Naive thymus-derived CD8-positive, alpha-beta T cell (primary cell): ENCODE measurements at places on chromosomes 12 and 14.

DNA sequence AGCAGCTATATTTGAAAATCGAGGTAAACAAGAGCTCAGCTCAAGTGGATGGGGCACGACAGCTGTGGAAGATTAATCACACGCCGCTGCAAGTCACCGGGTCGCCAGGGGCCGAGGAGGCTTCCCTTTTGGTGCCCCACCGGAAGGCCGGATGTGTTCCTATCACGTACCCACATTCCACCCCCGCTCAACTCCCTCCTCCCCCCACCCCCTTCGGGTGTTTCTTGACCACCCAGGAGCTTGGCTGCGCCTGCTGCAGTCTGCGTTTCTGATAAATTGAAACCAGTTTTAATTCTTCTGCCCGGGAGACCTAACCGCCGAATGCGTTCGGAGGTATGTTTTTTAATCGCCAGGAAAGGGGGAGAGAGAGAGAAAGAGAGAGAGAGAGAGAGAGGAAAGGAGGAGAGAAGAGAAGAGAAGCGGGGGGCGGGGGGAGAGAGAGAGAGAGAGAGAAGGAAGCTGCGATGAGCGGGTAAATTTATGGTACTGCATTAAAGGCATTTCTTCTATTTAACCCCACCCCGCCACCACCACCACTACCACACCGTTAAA, 1.8 kb downstream of the SLC8A3 start:
- H3K4me3 ChIP-seq: peak overlapping the region; percentile 79
- no peak overlapping the region for H3K27ac ChIP-seq
- H3K36me3 ChIP-seq: peaks cover under 1% of the 10 kb centered on the region
- H3K4me1 ChIP-seq: peaks cover 28% of the 10 kb centered on the region
- H3K27me3 ChIP-seq: peaks cover 44% of the 10 kb centered on the region

GRCh38 chr12:6827437-6827911, 733 bp upstream of the P3H3 start:
- H3K36me3 ChIP-seq: peaks cover 4% of the 10 kb centered on the region
- H3K27me3 ChIP-seq: peaks cover 15% of the 10 kb centered on the region
- H3K4me3 ChIP-seq: peak overlapping the region; percentile 92
- no peak overlapping the region for H3K27ac ChIP-seq
- peaks cover 36% of the 10 kb centered on the region for H3K4me1 ChIP-seq
- DNase-seq: no peak

DNA sequence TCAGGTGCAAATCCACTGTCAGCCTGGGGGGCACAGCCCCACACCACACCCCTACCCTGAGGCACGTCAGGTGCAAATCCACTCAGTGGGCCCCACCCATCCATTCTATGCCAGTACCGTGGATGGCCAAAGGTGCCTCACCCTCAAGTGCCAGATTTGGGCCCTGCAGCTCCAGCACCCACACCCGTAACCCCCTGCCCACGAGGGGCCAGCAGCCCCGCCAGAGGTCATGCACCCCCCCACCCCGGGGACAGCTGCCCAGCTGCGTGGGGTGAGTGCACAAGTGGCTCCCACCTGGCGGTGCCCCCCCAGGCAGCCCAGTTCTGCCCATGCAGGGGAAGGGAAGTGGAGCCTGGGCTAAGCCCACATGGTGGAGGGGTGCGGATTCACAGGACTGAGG, 51.2 kb downstream of the FBRSL1 start:
- H3K36me3 ChIP-seq: no peaks in the 10 kb centered on the region
- H3K4me1 ChIP-seq: peaks cover 15% of the 10 kb centered on the region
- no peaks in the 10 kb centered on the region for H3K27me3 ChIP-seq

- H3K27ac ChIP-seq: no peak overlapping the region
- no peaks in the 10 kb centered on the region for H3K36me3 ChIP-seq
- DNase-seq: no peak
- no peaks in the 10 kb centered on the region for H3K27me3 ChIP-seq
- H3K4me3 ChIP-seq: no peak overlapping the region
Measured at GRCh38 chr12:90630006-90630405, 325.0 kb downstream of the CCER1 start.

DNA sequence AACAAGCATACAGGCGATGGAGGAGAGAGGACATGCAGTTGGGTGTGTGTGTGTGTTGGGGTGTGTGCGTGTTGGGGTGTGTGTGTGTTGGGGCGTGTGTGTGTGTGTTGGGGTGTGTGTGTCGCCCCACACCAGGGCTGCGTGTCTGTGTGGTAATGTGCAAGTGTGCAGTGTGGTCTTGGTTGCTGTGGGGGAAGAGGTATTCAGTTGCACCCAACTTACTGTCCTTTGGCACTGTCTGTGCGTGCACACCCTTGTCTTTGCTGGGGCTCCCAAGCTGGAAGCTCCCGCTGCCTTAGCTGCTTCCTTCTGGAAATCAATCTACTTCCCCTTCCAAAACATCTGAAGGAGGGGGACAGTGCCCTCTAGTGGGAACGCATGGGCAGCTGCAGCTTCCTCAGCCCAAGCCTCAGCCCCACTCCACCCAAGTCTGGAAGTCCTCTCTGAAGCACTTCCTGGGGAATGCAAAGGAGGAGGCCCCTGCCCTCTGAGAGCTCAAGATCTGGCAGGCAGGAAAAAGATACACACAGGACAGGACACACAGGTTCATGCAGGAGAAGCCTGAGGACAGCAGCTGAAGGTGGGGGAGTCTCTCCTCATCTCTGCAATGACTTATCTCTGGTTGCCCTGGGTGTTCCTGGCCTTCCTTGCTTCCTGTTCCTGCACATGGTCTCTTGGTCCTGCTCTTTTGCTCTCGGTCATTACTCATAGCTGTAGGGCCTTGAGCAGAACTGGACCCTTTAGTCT, 13.1 kb downstream of the ASIC1 start:
- peak; percentile 81 for DNase-seq
- H3K4me3 ChIP-seq: no peak overlapping the region
- no peak overlapping the region for H3K27ac ChIP-seq

- H3K27me3 ChIP-seq: no peaks in the 10 kb centered on the region
- no peak for DNase-seq
- no peak overlapping the region for H3K27ac ChIP-seq
- H3K4me1 ChIP-seq: peaks cover 31% of the 10 kb centered on the region
Measured at GRCh38 chr12:110354172-110354780, 49.2 kb downstream of the ANAPC7 start.

DNA sequence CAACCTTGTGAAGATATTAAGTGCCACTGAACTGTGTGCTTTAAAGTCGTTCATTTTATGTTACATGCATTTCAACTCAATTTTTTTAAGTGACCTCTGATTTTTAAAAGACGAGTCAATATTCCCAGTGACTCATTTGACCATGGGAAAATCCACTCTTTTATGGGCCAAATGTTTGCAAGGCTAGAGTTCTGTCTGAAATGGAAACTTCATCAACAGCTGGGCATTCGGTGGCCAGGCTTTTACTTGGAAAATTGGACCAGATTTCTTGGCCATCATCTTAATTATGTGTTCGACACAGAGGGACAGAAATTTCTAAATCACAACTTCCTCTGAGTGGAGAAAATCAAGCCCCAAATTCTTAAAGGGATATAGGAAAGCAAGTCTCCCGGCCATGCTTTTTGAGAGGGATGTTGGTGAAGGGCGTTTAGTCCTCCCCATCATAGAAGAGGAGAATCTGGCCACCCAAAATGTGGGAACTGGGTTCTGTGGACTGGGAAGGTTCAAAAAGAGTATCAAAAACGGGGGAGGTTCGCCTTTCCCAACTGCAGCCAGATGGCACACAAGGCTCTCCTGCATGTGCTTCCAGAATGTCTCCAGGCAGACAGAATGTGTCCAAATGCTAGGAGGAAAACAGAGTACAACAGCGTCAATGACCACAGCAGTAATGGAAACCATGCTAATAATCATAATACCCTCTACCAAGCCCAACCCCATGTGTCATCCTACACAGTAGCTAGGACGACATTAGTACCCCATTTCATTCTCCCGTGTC, 40.9 kb upstream of the FZD10 start:
- no peaks in the 10 kb centered on the region for H3K36me3 ChIP-seq
- peaks cover 14% of the 10 kb centered on the region for H3K27me3 ChIP-seq
- no peak for DNase-seq
- H3K4me3 ChIP-seq: no peak overlapping the region
- peaks cover 5% of the 10 kb centered on the region for H3K4me1 ChIP-seq

DNA sequence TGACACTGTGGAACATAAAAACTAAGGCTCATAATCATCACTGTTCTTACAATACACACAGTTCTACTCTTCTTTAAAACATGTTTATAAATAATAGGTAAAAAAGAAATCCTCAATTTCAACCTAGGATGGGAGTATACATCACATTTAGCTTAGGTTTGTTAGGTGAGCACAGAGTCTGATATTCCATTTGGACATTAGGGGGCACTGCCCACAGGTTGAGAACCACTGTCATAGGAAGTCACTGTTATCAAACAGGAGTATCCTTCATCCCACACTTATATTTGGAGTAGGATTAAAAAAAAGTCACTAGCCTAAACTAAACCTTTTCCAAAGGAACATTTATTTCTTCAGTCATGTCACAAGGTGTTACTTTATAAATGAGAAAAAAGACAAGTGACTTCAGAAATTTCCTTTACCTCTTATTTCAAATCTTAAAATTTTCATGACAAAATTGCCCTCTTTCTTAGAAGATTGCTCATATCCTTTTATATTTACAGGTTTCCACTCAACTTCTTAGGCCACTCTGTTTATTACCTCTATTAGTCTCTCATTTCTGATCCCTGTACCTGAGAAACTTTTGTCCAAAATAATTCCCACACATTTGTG, 240.6 kb downstream of the CPNE8 start:
- no peaks in the 10 kb centered on the region for H3K36me3 ChIP-seq
- no peak overlapping the region for H3K27ac ChIP-seq
- no peaks in the 10 kb centered on the region for H3K27me3 ChIP-seq
- DNase-seq: no peak
- no peaks in the 10 kb centered on the region for H3K4me1 ChIP-seq

GRCh38 chr12:103036581-103037214, 79.2 kb downstream of the ASCL1 start:
- H3K36me3 ChIP-seq: peaks cover 3% of the 10 kb centered on the region
- H3K27ac ChIP-seq: no peak overlapping the region
- no peak overlapping the region for H3K4me3 ChIP-seq
- no peaks in the 10 kb centered on the region for H3K4me1 ChIP-seq
- DNase-seq: no peak
- H3K27me3 ChIP-seq: peaks cover 15% of the 10 kb centered on the region

DNA sequence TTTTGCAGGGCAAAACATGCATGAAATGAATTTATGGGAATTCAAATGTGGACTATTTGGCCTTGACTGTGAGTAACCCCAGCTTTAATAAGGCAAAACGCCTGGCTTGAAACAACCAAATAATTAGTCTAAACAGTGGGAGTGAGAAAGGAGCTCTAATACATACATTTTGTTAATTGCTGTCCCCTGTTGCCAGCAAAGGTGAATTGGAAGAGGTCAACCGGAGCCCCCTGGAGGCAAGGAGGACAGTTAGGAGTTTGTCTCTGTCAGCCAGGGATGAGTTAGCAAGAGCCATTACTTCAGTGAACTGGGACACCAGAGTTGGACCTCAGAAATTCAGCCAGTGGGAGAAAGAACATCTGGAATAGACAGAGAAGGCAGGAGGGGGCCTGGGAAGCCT, 17.4 kb downstream of the KRT76 start:
- no peak overlapping the region for H3K4me3 ChIP-seq
- H3K4me1 ChIP-seq: no peaks in the 10 kb centered on the region
- peaks cover 2% of the 10 kb centered on the region for H3K27me3 ChIP-seq
- no peaks in the 10 kb centered on the region for H3K36me3 ChIP-seq
- DNase-seq: no peak

DNA sequence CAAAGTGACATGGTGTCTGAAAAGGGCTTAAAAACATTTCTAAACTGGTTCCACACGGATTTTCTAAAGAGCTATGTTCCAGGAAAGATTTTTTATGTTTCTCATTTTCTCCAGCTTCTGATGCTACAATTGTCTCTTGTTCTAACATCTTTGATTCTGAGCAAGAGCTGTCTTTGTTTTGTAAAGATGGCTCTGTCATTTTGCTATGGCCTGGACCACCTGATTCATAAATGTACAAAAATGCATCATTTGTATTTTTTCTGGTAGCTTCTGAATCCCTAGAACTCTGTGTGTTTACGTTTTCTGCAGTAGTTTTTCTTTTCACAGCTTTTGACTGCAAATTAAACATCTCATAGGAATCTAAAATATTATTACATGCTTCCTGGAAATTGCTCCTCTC, 3.2 kb downstream of the MLH3 start:
- peaks cover 49% of the 10 kb centered on the region for H3K4me1 ChIP-seq
- DNase-seq: no peak
- H3K4me3 ChIP-seq: no peak overlapping the region
- H3K27me3 ChIP-seq: no peaks in the 10 kb centered on the region

- H3K36me3 ChIP-seq: peaks cover 53% of the 10 kb centered on the region
- peak overlapping the region; percentile 99 for H3K27ac ChIP-seq
- no peak for DNase-seq
- peaks cover 64% of the 10 kb centered on the region for H3K4me1 ChIP-seq
Measured at GRCh38 chr14:22508150-22508457, 80.9 kb downstream of the DAD1 start.

GRCh38 chr12:28973491-28973890, 175.6 kb upstream of the FAR2 start:
- H3K27ac ChIP-seq: no peak overlapping the region
- no peaks in the 10 kb centered on the region for H3K4me1 ChIP-seq
- no peaks in the 10 kb centered on the region for H3K36me3 ChIP-seq
- no peak overlapping the region for H3K4me3 ChIP-seq

DNA sequence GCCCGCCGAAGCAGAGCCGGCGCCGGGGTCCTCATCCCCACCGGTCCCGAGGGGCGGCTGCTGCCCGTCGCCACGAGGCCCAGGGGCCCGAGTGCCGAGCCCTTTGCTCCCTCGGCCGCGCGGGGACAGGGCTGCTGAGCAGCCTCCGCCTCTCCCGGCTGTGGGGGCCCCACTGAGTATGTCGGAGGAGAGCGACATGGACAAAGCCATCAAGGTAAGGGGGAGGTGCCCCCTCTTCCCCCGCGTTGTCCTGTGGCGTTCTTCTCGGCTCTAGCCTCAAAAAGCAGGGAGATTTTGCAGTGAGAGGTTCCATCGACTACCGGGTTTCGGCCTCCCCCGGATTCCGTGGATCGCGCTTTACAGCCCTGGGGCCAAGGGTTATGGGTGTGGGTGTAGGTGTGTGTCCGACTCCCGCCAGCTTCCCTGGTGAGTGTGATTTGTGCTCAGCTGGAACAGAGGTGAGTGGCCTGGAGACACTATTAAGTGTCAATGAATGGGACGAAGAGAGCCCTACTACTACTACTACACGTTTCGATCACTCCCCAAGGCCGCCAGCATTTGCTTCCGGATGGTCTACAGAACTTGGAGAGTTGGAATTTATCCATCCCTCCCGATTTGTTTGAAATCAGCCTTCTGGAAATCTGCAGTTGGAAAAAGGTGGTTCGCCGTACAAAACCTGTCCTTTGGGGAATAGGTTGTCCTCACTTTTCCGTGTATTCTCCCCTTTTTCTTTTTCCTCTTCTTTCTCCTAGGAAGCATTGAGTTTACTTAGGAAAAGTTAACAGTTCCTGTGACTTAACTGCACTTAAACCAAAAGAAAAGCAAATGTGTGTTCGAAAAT, 748 bp downstream of the MAPKAPK5 start:
- H3K27ac ChIP-seq: peak overlapping the region; percentile 95
- H3K4me3 ChIP-seq: peak overlapping the region; percentile 97
- peaks cover 24% of the 10 kb centered on the region for H3K4me1 ChIP-seq
- H3K36me3 ChIP-seq: peaks cover 19% of the 10 kb centered on the region
- no peaks in the 10 kb centered on the region for H3K27me3 ChIP-seq
